ENCODE measurements at places on chromosomes 2 and 18.

DNA sequence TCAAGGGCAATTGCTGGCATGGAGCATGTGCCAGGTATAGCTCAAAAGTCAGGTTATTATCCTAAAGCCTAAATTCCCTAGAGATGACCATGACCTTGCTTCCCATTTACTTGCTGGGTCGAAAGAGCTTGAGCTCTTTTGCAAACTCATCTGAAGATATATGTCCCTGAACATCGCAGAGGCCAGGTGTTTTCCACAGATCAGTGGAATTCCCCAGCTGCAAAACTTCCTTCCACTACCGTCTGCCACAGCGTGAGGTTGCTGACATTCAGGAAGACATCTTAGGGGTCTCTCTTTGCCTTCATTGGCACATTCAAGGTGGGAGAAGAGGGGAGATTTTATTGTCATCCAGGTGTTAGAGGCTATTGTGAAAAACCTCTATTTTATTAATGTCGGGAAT lies 171.0 kb downstream of the MIB1 start:
- DNase-seq, result no peak

GRCh38 chr2:128809259-128809636 lies 490.6 kb upstream of the HS6ST1 start:
- DNase-seq, result no peak

DNA sequence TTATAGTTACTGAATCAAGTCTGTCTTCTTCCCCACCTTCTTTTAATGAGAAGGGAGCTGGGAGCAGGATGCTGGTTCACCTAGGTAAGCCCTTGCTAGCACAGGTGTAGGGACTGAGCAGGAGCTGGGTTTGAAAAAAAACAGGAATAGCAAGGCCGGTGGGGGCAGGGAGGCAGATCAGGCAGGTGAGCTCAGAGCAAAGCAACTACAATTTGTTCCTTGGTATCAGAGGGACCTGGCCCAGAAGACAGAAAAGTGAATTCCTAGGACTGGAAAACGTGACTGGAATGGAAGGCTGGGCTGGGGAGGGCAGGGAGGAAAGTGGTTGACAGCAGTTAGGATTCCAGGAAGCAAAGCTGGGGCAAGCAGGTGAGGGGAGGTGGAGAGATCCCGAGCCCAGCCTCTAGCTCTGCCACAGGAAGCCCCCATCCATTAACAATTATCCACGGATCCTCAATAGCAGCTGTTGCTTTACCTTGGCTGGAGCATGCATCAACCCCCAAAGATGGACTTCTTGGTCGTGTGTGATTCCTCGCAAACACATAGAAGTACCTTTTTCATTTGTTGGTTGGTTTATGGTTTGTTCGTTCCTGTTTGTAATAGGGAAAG lies 118.4 kb downstream of the LNPK start:
- no peak for DNase-seq

GRCh38 chr2:108553209-108553919 lies 19.1 kb downstream of the LIMS1 start:
- no peak for DNase-seq

DNA sequence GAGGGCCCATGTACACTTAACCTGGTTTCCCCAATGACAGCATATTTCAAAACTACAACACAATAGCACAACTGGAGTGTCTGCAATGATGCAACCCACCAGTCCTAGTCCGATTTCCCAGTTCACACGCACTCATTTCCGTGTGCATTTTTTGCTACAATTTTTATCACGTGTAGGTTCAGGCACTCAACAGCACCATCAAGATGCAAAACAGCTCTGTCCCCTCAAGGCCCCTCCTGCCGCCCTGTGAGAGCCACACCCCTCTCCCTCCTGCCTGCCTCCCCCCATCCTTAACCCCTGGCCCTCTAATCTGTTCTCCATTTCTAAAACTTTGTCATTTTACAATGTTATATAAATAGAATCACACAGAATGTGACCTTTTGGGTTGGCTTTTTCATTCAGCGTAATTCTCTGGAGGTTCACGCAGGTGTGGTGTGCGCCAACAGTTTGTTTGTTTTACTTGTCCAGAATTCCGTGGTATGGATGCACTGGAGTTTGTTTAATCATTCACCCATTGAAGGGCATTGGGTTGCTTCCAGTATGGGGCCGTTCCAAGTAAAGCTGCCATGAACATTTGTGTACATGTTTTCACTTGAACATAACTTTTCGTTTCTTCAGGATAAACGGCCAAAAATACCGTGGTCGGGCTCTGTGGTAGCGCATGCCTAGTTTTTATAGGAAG lies 8.4 kb downstream of the KCNIP3 start:
- no peak for DNase-seq

DNA sequence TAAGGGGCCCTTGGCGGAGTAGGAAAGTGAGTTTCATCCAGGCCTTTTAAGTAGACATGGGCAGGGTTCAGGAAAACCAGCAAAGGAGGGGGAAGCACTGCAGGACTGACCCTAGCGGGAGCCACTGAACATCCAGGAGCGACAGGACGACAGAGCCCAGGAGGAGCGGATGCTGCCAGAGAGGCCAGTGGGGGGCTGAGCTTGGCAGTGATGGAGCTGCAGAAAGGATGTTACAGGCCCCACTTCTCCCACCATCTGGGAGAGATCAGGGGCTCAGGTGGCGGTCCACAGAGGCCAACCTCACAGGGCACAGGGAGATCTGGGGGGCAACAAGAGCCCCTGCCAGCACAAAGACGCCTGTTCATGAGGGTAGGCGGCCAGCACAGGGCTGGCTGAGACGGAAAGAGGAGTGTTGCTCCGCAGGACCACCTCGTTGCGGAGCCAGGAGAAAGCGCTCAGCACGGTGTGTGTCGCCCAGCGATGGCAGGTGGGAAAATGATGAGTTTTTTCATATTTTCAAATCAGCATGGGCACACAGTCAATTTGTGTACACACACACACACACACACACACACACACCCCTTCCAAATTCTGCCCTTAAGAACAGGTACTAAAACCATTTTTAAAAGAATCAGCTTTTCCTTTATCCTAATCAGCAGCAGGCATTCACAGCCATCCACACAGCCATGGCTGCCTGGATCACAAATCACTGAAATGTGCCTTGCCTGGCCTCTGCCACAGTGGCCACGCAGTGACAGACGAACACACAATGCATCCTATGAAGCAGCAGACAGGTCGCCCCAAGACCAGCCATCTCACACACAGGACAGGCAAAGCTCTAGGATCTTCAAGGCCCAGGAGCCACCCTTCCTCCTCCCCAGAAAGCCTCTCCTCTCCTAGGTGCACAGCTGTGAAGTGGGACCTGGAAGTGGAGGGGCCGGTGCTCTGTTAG lies 63.2 kb downstream of the NDUFA10 start:
- DNase-seq, result no peak

DNA sequence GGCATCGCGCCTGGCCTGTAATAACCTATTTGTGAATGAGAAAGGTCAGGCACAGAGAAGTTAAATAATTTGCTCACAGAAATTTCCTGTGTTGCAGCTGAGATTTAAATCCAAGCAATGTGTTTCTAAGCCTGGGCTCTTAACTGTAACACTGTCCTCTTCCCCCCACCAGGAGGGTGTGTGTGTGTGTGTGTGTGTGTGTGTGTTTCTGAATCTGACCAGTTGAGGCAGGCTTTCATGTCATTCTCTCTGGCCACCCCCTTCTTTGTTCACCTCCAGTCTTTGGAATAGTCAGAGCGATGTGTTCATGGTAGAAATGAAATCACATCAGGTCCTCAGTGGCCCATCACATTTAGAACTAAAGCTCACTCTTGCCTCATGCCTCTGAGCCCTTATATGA lies 81.2 kb downstream of the NEDD4L start:
- DNase-seq, result no peak

- no peak for DNase-seq
Measured at GRCh38 chr18:31741097-31741735, 19.5 kb downstream of the SLC25A52 start.

DNA sequence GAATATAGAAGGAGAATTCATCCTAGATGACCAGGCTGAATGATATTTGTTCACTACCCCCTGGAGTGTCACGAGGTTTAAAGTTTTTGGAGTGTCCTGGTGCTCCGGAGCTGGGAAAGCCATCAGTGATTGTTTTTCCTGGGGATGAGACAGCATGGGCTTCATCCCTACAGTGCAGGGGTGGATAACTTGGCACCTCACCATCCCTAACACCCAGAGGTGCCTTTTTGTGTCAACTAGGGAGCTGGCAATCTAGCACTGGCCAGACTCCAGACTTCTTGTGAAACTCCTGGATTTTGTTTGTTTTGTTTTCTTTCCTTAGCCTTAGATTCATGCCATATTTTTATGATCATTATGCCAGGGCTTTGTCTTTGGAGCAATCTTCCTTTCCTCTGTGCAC lies 164.8 kb downstream of the PRKCE start:
- DNase-seq, result no peak

GRCh38 chr18:27921392-27921791 lies 255.5 kb downstream of the CDH2 start:
- DNase-seq, result no peak

- DNase-seq, result no peak
Measured at GRCh38 chr2:175030380-175031271, 25.4 kb upstream of the CHN1 start.

DNA sequence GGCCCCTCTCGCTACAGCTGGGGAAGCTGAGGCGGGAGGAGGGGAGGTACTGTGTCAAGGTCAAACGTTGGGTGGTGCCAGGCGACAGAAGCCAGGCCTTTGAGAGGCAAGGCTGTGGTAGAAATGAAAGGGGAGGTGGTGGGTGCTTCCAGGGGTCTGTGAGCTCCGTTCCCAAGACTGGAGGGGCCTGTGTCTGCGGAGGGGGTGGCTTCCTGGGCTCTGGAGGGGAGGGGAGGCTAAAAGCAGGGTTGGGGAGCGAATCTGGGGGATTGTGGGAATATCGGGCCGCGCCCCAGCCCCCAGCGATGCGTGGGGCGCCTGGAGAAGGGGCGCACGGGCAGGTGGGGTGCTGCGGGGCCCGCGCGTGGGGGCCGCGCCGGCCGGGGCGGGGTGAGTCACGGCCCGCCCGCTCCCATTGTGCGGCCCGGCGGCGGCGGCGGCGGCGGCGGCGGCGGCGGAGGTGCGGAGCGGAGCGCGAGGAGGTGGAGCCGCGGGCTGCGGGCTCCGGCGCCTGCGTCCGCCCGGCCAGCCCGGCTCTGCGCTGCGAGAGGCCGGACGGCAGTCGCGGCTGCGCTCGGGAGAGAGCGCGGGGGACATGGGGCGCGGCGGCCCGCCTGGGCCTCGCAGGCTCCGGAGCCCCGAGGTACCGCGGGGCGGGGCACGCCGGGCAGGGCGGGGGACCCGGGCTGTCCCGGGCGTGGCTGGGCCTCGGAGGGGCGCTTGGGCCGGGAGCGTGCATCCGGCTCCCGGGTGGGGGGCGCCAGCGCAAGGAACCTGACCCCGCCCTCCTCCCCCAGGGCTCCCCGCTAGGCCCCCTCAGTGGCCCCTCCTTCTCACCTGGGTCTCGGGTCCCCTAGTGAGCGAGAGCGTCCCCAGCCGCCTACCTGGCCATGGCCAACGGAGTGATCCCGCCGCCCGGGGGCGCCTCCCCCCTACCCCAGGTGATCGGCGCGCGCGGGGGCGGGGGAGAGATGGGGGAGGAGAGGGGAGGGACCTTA lies at the start of gene SLC4A3:
Gene SLC4A3 (plus strand): TSS at position 528 of the 998 bp plus-strand sequence. CDS start 363 bp downstream, at position 891.
- no peak for DNase-seq
